ENCODE measurements at places on chromosomes 13 and 19.

DNA sequence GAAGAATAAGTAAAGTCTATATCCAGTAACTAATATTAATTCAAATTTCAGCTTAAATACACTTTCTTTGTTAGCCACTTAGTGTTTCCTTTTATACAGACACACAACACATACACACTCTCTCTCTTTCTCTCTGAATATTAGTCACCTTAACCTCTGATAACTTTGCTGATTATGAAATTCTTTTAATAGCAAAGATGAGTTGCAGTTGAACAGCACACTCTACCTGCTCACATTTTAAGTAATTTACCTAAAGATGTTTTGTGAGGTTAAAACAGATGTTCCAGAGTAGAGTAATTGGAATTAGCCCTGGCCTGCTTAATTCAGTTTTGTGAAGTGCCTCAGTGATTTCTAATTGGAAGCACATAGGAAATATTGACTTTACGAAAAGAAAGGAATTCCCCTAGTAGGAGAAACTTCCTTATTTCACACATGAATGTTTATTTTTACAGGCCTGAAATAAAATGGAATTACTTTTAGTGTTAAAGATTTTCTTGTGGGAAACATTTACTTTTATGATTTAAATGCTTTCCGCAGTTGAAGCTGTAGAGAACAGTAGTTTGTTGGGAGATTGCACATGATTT lies 184.3 kb downstream of the MYO16 start:
- H3K27ac ChIP-seq: no peak overlapping the region
- H3K4me3 ChIP-seq: no peak overlapping the region
- no peaks in the 10 kb centered on the region for H3K4me1 ChIP-seq
- H3K36me3 ChIP-seq: no peaks in the 10 kb centered on the region
- peaks cover 5% of the 10 kb centered on the region for H3K27me3 ChIP-seq
- DNase-seq: no peak

GRCh38 chr13:110648146-110648819 lies 32.9 kb downstream of the NAXD start:
- DNase-seq: no peak
- peaks cover 3% of the 10 kb centered on the region for H3K4me1 ChIP-seq
- H3K36me3 ChIP-seq: peaks cover 2% of the 10 kb centered on the region
- H3K4me3 ChIP-seq: no peak overlapping the region
- no peak overlapping the region for H3K27ac ChIP-seq
- H3K27me3 ChIP-seq: no peaks in the 10 kb centered on the region

GRCh38 chr13:33910255-33910654 lies 92.3 kb downstream of the RFC3 start:
- no peak for DNase-seq
- H3K27me3 ChIP-seq: no peaks in the 10 kb centered on the region
- no peak overlapping the region for H3K4me3 ChIP-seq
- H3K36me3 ChIP-seq: no peaks in the 10 kb centered on the region
- no peaks in the 10 kb centered on the region for H3K4me1 ChIP-seq

DNA sequence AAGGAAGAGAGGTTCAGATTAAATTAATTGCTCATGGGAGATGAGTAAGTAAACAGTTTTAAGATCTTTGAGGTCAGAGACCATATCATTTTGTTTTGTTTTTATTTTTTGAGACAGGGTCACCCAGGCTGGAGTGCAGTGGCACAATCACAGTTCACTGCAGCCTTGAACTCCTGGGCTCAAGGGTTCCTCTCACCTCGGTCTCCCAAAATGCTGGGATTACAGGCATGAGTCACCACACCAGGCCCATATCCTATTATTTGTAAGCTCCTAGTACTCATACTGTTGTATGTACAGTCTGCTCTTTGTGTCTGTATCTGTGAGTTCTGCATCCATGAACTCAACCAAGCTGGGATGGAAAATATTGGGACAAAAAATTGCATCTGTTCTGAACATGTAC lies 6.0 kb upstream of the RASL11A start:
- H3K36me3 ChIP-seq: no peaks in the 10 kb centered on the region
- DNase-seq: no peak
- H3K27ac ChIP-seq: peak overlapping the region; percentile 66
- peaks cover 21% of the 10 kb centered on the region for H3K4me1 ChIP-seq

- no peaks in the 10 kb centered on the region for H3K27me3 ChIP-seq
- H3K36me3 ChIP-seq: no peaks in the 10 kb centered on the region
- no peak overlapping the region for H3K4me3 ChIP-seq
- no peak overlapping the region for H3K27ac ChIP-seq
Observed at GRCh38 chr13:34338102-34338501, 520.2 kb downstream of the RFC3 start.

GRCh38 chr19:30682999-30683536 lies 310.9 kb downstream of the ZNF536 start:
- no peaks in the 10 kb centered on the region for H3K4me1 ChIP-seq
- H3K27ac ChIP-seq: no peak overlapping the region
- peaks cover 65% of the 10 kb centered on the region for H3K27me3 ChIP-seq
- peak; percentile 28 for DNase-seq
- no peak overlapping the region for H3K4me3 ChIP-seq
- no peaks in the 10 kb centered on the region for H3K36me3 ChIP-seq

DNA sequence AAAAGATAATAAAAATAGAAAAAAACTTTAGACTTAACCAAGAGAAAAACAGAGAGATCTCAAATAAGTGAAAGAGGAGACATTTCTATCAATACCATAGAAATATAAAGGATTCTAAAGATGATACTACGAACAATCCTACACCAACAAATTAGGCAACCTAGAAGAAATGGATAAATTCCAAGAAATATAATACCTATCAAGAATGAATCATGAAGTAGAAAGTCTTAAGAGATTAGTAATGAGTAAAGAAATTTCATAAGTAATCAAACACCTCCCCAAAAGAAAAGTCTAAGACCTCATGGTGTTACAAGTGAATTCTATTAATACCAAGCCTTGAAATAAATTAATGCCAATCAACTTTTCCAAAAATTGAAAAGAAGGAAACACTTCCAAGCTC lies 1584.5 kb upstream of the MIR17HG start:
- no peak for DNase-seq
- no peaks in the 10 kb centered on the region for H3K27me3 ChIP-seq
- H3K4me3 ChIP-seq: no peak overlapping the region
- H3K36me3 ChIP-seq: no peaks in the 10 kb centered on the region

DNA sequence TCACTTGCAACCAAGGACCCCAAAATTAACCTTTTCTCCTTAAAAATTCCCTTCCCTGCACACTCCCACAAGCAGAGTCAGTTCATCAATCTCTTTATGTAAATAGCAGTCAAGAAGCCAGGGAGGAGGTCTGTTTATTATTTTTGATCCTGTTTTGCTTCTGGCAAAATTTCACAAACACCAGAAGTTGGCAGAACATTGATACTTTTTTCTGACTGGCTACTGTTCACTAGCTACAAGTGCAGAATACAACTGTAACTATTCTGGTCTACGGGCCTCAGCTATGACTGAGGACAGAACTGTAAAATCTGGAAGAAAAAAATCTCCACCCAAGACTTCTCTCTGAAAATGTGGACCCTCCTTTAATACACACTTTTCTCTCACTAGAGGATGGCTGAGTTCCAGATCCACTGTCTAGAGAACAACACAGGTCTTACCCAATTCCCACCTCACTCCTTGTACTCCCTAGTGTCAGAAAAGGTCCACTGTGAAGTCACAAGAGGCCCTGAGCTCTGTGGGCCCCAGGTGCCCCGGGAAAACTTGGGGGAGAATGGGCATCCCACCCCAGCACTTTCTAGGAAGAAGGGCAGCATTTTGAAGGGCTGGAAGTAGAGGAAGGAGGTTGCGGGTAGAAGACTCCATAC lies 14.5 kb downstream of the STARD13 start:
- no peak overlapping the region for H3K4me3 ChIP-seq
- no peak overlapping the region for H3K27ac ChIP-seq
- peaks cover 2% of the 10 kb centered on the region for H3K36me3 ChIP-seq
- peaks cover 46% of the 10 kb centered on the region for H3K27me3 ChIP-seq

DNA sequence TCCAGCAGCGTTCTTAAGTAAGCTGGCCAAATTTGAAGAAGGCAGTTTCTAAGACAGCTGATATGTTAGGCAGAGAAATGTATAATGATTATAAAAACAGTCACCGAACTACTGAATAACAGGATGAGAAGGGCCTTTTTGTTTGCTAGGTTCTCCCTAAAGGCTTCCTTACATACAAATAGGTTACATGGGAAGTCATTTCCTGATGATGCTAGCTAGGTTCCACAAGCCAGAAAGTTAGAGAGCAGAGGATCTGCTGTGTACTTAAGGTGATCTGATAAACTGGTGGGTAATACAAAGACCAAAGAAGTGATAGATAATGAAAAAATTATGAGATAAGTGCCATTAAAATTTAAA lies 139.7 kb downstream of the VWA8 start:
- no peak overlapping the region for H3K4me3 ChIP-seq
- H3K36me3 ChIP-seq: peaks cover 8% of the 10 kb centered on the region
- no peak for DNase-seq
- H3K27ac ChIP-seq: peak overlapping the region; percentile 37
- H3K4me1 ChIP-seq: peaks cover 2% of the 10 kb centered on the region

- DNase-seq: no peak
- peaks cover 7% of the 10 kb centered on the region for H3K36me3 ChIP-seq
- H3K27ac ChIP-seq: no peak overlapping the region
- H3K27me3 ChIP-seq: peaks cover 51% of the 10 kb centered on the region
- no peaks in the 10 kb centered on the region for H3K4me1 ChIP-seq
- peak overlapping the region; percentile 28 for H3K4me3 ChIP-seq
Observed at GRCh38 chr19:51627491-51628138, 2.6 kb downstream of the SIGLEC5 start.

GRCh38 chr13:112242777-112243176 lies 133.4 kb upstream of the SPACA7 start:
- H3K27ac ChIP-seq: no peak overlapping the region
- no peaks in the 10 kb centered on the region for H3K36me3 ChIP-seq
- no peak overlapping the region for H3K4me3 ChIP-seq
- peaks cover 4% of the 10 kb centered on the region for H3K4me1 ChIP-seq
- DNase-seq: no peak

- no peak for DNase-seq
- H3K27me3 ChIP-seq: peaks cover 52% of the 10 kb centered on the region
- H3K27ac ChIP-seq: no peak overlapping the region
- no peaks in the 10 kb centered on the region for H3K36me3 ChIP-seq
Observed at GRCh38 chr13:97120346-97120745, 101.8 kb upstream of the MBNL2 start.

DNA sequence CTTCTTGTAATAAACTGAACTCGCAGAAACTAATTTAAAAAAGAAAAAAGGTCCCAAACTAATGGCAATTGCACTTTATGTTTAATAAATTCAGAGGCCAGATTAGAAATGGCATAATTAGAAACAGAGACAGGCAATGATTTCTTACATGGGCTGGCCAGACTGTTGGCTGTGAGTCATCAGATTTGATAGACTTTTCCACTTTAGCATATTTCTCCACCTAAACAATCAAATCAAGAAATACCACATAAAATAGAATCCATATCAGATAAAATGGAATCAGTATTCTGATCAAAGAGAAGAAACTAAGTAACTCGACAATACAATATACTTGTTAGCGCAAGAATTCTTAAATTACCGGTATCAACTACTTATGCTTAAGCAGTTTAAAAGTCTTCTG lies 29.0 kb downstream of the EXOSC8 start:
- peaks cover 5% of the 10 kb centered on the region for H3K36me3 ChIP-seq
- peaks cover 4% of the 10 kb centered on the region for H3K4me1 ChIP-seq
- DNase-seq: no peak

GRCh38 chr13:23796551-23796950 lies 92.6 kb downstream of the MIPEP start:
- H3K27me3 ChIP-seq: no peaks in the 10 kb centered on the region
- H3K4me3 ChIP-seq: no peak overlapping the region
- DNase-seq: no peak
- H3K4me1 ChIP-seq: peaks cover 30% of the 10 kb centered on the region

GRCh38 chr19:4908360-4908759 lies 941 bp upstream of the UHRF1 start:
- no peak overlapping the region for H3K27ac ChIP-seq
- H3K4me3 ChIP-seq: peak overlapping the region; percentile 73
- H3K36me3 ChIP-seq: no peaks in the 10 kb centered on the region
- no peaks in the 10 kb centered on the region for H3K27me3 ChIP-seq

- H3K4me1 ChIP-seq: peaks cover 33% of the 10 kb centered on the region
- peak overlapping the region; percentile 60 for H3K27ac ChIP-seq
- no peak for DNase-seq
- peaks cover 10% of the 10 kb centered on the region for H3K36me3 ChIP-seq
- no peaks in the 10 kb centered on the region for H3K27me3 ChIP-seq
- H3K4me3 ChIP-seq: peak overlapping the region; percentile 69
Observed at GRCh38 chr19:41319500-41320184, 9.7 kb downstream of the CCDC97 start.

DNA sequence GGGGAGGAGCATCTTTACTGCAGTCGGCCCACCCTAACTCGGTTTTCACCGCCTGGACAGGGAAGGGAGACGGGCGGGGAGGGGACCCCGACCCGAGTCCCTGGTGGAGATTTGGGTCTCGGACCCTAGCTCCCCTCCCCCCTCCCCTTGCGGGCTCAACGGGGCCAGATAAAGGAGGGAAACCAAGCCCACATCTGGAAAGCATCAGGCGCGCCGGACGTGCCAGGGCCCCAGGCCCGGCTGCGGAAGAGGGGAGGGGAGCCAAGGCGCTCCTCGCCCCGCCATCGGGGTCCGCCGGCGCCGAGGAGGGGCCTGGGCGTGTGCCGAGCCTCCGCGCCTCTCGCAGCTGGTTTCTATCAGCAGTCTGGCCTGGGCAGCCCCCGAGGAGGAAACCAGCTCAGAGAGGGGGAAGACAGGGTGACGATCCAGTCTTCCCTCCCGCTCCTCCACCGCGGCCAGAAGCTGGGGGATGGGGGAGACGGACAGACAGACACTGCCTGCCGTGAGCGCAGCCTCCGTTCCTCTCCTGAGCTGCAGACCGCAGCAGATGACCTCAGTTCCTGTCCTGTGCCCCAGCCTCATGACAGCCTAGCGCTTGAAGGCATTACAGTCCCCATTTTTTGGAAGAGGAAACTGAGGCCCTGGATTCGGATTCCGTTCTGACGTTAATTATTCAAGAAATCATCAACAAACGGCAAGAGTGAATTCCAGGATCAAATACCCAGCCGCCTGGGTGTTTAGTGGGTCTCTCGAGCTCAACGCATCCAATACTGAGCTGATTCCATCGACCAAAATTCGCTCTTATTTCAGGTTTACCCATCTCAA lies 3.6 kb upstream of the GNG8 start:
- H3K4me3 ChIP-seq: no peak overlapping the region
- H3K27me3 ChIP-seq: peaks cover 16% of the 10 kb centered on the region
- no peaks in the 10 kb centered on the region for H3K36me3 ChIP-seq
- no peak overlapping the region for H3K27ac ChIP-seq
- peaks cover 9% of the 10 kb centered on the region for H3K4me1 ChIP-seq
- DNase-seq: no peak

DNA sequence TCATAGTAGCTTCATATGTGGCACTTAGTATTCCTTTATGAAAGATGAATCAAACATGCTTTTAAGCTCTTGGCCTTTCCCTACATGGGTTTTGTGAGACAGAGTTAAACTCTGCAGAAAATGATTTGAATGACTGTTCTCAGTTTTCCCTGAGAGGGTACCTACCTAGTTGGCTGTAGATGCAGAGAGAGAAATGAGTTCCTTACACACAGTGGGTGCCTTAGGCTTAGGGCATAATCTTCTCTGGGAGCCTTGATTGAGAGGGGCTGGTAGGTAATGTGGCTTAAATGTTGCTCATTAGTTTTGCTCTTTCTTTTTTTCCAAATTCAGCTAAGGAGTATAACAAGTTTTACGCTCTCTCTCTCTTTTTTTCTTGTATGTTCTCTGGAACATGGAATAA lies 3.0 kb downstream of the URI1 start:
- no peaks in the 10 kb centered on the region for H3K27me3 ChIP-seq
- H3K27ac ChIP-seq: peak overlapping the region; percentile 71
- peaks cover 2% of the 10 kb centered on the region for H3K36me3 ChIP-seq
- DNase-seq: no peak

Data from T-helper 17 cell (primary cell).